Testis (tissue), 5 donors: ENCODE measurements at places on chromosomes 2 and 18.
A peak's percentile ranks its signal among the peaks of the same experiment; 100 is the strongest.

DNA sequence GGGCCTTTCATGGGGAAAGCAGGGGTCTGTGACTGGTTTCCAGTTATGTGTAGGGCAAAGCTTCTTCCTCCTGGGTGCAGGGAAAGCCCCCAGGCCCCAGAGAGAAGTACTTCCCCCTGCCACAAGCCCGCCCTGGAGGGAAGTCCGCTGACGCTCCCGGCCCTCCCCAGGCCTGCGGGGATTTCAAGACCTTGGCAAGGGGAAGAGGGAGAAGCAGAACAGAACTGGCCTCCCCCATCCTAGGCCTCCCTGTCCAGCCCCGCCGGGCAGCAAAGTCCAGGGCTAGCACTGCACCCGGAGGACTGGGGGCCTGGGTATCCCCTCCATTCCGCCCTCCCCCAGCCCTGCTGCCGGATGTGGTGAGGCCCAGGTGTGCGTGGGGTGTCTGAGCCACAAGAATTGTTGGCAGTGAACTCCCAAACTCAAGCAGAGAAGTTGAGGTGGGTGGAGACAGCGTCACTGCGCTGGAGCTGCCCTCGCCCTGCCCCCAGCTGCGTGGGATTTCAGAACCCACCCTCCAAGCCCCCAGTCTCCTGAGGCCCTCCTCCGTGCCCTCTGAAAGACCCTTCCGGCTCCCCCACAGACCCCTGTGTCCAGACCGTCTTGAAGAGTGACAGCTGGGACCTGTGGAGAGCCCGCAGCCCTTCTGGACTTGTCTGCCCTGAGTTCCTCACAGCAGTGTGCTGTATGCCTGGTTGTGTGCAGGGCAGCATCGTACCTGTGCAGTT is 1.1 kb upstream of the DUSP2 start:
- peak; percentile 47 for DNase-seq

DNA sequence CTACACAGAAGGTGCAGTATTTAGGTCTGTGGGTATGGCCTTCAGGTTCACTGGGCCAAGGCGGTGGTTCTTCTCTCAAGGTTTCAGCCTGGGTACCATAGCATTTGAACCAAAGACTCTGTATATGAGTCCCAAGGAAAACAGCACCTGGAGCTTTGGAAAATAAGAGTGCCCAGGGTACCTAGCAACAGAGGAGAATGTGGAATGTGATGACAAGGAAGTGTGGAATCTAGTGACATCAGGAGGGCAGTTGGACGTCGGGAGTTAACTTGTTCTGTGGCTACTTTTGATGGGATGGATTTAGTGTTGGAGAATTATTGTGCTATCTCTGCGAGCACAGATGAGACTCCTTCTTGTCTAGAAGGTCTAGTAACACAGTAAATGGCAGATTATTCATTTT is 201.2 kb downstream of the NOL4 start:
- DNase-seq, result no peak

GRCh38 chr18:3605486-3605952 is 155.5 kb downstream of the TGIF1 start:
- no peak for DNase-seq

- DNase-seq, result peak; percentile 75
Measured at GRCh38 chr18:45879681-45880655, 54.5 kb downstream of the SIGLEC15 start.

DNA sequence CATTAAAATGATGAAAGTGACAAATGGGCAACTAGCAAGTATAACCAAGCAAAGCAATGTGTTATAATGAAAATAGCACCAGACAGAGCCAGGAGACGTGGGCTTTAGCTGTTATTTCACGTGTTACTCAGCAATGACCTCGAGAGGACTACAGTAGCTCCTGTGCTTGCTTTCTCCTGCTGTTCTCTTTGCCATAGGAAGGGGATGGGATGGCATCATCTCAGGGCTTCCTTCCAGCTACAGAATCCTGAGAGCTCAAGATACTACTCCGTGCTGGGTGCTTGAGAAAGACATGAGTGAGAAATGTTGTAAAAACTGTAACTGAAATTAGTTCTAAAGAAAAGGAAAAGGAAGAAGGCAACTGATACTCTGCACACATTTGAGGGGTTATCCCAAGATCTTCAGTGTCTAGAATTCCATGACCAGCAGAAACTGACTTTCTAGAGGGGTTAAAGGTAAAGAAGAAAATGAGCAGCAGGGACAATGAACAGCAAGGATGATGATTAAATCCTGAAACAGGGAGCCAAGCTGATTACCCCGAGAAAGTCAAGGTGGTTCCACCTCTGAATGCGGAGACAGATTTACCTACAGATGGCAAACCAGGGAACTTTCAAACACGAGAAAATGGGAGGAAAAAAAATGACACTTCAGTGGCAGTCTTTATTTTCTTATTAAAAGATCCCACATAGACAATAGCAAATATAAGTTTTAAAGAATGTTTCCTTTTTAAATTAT is 33.4 kb downstream of the GAREM1 start:
- DNase-seq, result no peak

- no peak for DNase-seq
Measured at GRCh38 chr2:3341336-3341735, 36.3 kb downstream of the EIPR1 start.

- DNase-seq, result no peak
Measured at GRCh38 chr2:120826716-120827410, 91.2 kb downstream of the GLI2 start.

DNA sequence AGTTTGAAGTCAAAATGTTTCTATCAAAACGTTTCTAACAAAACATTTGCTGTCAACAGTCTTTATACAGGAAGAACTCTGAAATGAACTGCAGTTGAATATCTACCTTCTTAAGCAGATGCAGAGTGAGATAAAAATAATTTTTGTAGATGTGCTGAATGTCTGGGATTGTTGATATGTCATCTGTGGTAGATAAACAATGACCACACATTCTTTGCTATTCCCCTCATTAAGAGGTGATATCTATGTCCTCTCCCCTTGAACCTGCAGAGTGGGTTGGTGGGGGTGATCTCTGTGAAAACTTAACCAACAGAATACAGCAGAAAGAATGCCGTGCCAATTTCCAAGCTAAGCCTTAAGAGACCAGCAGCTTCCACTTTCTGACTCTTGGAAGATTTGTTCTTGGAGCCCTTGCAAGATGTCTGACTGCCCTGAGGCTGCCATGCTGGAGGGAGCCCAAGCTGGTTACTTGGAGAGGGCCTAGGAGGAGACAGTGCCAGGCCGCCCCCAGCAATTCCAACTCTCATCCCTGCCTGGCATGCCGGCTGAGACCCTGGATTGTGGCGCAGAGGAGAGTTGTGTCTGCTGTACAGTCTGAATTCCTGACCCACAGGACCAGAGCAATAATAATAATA is 80.8 kb downstream of the COLEC12 start:
- no peak for DNase-seq

DNA sequence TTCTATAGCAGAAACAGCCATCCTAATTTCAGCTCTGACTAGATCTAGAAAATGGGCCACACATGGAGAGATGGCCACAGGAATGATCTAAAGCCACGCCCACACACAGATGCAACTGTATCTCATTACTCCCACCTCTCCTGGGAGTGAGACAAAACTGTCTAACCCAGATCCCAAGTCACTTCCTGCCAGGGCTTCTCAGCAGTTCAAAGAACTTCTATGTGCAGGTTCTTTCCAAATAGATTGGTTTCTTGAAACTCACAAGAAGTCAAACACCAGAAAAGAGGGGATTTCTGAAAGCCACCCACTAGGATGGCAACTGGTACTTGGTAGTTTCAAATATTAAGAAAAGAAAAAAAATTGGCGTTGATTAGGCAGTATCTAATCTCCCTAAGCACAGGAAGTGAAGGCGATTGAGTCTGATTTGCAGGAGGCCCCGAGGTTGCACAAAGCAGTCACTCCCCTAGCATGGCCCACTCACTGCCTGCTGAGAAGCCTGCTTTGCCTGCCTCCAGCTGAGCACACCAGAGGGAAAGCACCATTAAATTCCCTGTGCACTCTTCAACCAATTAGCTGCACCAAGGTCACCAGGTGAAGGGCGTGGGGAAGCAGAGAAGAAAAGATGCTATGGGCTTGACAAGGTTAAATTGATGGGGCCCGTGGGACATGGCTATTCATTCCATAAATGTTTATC is 51.1 kb downstream of the PAPOLG start:
- peak; percentile 65 for DNase-seq

DNA sequence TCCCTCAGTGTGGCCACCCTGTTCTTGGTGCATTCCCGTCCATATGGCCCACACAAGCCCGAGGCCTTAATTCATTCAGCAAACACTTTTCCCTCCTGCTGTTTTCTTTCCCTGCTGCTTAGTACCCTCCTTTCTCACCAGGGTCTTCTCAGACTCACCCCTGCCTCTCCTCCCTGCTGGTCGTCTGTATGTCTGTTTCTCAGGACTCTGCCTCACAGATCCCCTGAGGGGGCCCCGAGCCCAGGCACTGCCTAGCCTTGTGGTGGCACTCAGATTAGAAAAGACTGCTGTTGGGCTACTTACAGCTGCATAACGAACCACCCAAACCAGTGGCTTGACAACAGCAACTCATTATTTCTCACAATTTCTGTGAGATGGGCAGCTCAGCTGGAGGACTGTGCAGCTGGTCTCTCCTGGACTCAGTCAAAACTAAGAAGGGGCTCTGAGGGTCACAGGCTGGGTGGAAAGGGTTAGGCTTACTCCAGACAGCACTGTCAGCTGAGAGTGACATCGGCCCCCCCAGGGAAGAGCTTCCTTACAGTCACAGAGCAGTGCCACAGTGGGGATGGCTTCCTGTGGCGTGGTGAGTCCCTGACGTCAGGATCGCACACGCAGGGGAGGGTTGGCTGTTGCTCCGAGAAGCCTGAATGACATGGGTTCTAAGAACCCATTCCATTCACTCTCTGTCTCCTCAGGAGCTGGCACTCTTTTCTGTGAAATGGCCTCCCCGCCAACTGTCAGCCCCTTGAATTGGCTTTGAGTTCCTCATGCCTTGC is 139.0 kb downstream of the UXS1 start:
- no peak for DNase-seq

DNA sequence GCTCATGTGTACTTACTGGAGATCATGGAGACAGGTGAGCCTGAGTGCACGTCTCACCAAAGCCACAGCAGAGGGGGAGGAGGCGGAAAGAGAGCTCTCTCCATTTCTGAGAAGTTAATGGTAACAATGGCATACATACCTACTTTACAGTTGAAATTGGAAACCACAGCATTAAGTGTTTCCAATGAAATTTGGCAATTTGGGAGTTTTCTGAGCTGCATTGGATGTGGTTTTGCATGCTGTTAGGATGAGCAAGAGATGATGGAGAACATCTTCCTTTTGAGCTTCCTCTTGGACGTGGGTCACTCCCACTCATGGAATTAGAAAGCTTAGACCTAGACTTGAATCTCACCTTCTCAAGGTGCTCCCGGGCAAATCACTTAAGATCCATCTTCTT is 25.5 kb upstream of the IL37 start:
- DNase-seq, result no peak

DNA sequence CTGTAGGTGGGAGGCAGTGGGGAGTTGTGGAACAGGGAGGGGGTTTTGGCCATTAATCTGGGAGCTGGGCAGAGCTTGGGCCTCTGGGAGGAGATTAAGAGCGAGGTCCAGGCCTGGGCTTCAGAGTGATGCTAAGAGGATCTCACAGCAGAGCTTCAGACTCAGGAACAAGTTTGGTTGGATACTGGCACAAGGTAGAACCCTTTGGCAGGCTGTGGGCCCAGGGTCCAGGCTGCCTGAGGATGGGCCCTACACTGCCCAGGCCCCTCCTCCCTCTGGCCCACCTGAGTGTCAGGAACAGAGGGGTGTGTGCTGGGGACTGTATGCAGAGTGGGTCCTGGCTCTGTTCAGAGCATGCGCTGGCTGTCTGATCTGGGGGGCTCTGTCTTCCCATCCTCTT is 334.9 kb downstream of the CYP26B1 start:
- peak; percentile 2 for DNase-seq

DNA sequence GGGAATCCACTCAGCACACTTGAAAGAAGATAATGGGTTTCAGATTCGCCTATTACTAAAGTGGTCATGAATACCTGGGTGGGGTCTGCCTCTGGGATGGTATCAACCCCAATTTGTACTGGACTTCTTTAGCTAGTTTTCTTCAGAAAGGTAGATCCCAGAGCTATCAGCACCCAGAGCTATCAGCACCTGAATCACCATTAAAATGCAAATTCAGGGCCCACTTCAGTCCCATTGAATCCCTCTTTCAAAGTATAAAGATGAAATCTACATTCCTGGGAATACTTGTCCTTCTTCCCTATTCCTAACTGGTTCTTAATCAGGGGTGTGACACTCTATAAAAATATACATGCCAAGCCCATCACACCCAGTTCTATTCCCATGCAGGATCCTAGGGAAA is 914.3 kb downstream of the DCC start:
- DNase-seq, result no peak

- no peak for DNase-seq
Measured at GRCh38 chr2:79972661-79973060, 331.9 kb downstream of the LRRTM1 start.

- no peak for DNase-seq
Measured at GRCh38 chr2:199744724-199745123, 106.3 kb downstream of the FTCDNL1 start.

- no peak for DNase-seq
Measured at GRCh38 chr2:233240897-233241296, 10.6 kb upstream of the ATG16L1 start.

GRCh38 chr2:96927405-96928171 is 57.7 kb upstream of the SEMA4C start:
- DNase-seq, result peak; percentile 40

GRCh38 chr2:188786368-188786841 is 187.8 kb upstream of the COL3A1 start:
- DNase-seq, result no peak

DNA sequence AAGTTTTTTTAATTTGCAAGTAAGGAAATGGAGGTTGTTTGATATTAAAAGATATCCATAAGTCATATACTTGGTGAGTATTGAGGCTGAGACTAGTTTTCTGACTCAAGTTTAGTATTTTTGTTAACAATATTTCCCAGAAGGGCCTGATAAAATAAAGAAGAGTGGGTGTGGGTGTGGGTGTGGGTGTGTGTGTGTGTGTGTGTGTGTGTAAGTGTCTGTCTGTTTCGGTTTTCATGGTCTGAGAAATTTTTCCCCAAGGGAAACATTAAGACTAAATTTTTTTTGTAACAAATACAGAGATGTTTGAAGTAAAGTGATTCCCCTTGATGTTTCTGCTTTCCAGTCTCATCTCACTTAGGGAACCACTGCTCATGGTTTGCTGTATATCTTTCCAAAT is 36.5 kb downstream of the PPM1B start:
- DNase-seq, result no peak

- no peak for DNase-seq
Measured at GRCh38 chr2:224126440-224126839, 87.4 kb upstream of the SERPINE2 start.

- no peak for DNase-seq
Measured at GRCh38 chr2:43853141-43854081, 14.6 kb downstream of the ABCG8 start.

DNA sequence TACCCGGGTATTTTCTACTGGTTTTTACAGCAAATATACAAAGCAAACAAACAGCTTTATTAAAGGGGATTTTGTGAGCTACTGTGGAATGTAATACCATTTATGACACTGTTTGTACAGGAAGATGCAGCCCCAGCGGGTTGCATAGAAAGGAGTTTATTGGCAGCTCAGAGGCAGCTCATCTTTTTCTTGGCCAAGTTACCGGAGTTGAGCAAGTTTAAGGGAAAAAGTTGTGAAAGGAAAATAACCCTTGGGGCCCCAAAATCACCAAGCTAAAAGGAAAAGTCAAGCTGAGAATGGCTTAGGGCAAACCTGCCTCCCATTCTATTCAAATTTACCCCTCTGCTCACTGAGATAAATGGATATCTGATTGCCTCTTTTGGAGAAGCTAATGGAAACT is 60.8 kb downstream of the MOB4 start:
- DNase-seq, result no peak
